ENCODE measurements at places on chromosomes 11 and 22.
A peak's percentile ranks its signal among the peaks of the same experiment; 100 is the strongest.

GRCh38 chr11:131465746-131466145, 95.3 kb downstream of the NTM start:
- DNase-seq = no peak

- no peak for DNase-seq
These were observed 471.2 kb downstream of the MIAT start for GRCh38 chr22:27128461-27129085.

DNA sequence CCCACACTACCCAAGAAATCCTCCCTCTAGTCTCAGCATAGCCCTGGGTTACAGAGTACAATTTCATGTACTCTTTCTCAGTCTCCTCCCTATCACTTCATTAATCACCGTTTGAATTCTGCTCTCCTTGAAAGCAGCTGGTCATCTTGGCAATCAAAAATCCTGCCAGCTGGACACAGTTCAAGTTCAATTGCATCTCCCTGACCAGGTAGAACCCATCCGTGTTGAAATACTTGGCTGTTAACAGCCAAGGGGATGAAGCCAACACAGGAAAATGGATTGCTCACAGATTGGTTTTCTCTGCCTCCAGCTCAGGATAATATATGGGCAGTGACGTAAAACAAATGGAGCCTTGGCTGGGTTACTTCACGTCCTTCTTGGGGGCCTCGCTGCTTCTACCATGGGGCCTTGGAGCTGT, 55.1 kb upstream of the GRK3 start:
- no peak for DNase-seq

DNA sequence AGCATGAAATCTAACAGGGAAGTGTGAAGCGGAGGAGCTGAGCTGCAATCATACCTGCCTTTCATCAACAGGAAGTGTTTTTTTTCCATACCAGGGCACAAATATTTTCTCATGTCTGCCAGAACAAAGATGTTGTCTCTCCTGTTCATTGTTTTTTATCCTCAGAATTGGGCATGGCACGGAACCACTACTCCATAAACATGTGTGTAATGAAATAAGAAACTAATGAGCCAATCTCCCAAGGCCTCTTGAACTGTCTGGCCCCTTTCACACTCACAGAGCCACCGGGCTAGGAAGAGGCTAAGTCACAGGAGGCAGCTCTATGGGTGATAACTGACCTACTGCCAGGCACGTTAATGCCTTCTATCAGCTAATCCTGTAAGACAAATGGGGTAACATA, 124.4 kb downstream of the ETS1 start:
- peak; percentile 2 for DNase-seq

DNA sequence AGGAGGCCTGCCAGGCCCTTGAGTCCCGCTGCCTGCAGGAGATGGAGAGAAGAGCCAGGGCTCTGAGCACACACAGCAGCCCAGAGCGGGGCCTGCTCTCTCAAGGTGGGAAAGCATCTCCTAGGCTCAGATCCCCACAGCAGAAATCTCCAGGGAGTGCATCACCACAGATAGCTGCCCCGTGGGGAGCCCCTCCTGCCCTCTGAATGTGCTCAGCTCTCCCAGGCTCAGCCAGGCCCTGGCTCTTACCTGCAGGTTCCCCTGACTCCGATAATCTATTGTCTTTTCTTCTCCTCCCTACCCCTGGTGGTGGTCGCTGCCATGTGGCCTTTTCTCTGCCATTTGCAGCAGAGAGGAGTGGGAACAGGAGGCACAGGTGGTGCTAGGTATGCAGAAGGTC, 49.9 kb downstream of the BTG4 start:
- no peak for DNase-seq

DNA sequence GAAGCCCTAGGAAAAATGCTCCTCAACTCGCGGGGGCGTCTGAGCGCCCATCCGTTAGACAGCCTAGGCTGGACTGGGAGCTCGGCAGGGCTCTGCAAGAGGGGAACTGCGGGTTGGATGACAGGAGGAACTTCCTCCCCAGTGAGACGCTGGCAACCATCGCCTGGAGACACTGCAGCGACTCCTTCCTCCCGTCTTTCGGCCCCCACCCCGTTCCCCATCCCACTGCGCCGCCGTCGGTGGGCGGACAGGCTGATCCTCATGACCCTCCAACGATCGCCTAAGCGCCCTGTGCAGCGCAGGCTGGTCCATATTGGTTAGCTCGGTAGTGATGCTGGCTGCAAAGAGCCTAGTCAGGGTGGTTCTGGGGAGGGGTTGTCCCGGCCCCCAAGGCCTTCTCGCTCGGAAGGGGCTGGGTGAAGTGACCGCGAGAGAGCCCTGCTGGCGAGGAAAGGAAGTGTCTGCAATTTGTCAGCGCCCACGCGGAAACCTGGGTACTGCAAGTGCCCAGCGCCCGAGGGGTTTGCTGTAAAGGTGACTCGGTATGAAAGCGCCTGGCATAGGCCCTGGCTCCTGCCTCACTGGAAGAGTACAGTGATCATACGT, 638 bp downstream of the NRGN start:
- peak; percentile 63 for DNase-seq

GRCh38 chr11:60457576-60457975, 1.9 kb downstream of the MS4A1 start:
- no peak for DNase-seq

DNA sequence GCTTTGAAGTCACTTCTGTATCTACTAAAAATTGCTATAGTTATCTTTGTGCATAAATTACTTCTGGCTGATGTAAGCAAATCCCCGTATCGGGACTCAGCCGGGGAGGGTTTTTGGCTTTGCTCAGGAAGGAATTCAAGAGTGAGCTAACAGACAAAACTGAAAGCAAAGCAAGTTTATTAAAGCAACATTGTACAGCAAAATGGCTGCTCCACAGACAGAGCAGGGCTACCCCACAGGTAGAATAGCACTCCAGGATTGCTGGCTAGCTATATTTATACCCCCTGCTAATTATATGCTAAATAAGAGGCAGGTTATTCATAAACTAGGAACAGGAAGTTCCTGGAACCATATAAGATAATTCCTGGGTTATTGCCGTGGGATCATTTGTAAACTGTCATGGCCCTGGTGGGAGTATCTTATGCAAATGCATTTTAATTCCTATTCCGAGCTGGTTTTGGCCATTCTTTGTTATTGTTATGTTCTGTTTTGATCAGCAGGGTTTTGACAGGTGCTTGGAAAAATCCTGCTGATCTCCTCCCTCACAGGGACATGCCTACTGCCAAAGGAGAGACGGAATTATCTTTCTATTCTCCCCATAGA, 15.2 kb downstream of the MIF start:
- DNase-seq = no peak

GRCh38 chr11:26583550-26583949, 11.5 kb upstream of the MUC15 start:
- no peak for DNase-seq

DNA sequence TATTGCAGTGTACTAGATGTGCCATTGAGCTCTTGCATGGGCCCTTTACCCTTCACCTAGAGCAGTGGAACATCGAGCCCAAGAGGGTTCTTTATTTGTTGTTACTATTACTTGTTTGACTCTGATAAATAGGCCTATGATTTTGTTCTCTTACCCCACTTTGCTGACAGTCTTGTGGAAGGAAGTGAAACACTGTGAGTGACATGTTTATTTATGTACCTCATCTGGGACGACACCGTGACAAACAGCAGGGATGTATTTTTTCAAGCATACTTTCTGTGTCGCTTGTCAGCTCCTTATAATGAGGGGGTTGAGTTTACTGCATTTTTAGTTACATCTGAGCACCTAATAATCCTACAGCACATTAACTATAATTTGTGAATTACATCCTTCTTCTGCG, 1010.3 kb upstream of the TENM4 start:
- no peak for DNase-seq

DNA sequence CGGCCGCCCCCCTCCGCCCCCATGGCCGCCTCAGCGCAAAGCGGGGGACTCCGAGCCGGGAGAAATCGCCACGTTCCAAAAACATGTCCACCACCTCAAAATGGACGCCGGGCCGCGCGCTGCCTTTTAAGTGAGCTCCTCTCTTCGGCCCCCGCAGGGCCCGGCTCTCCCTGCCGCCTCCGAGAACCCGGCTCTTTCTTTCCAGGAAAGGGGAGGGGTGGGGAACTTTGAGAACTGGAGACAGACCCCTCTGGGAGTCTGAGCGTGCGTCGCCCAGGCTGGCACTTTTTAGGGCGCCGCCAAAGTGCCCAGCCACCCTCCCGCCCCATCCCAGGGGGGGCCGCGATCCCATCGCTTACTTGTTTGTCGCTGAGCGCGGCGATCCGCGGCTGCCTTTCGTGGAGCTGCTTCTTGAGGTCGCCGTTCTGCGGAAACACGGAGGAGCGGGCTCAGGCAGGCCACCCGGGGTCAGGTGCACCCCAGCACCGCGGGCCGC, 1.6 kb downstream of the PHF21B start:
- DNase-seq = no peak

DNA sequence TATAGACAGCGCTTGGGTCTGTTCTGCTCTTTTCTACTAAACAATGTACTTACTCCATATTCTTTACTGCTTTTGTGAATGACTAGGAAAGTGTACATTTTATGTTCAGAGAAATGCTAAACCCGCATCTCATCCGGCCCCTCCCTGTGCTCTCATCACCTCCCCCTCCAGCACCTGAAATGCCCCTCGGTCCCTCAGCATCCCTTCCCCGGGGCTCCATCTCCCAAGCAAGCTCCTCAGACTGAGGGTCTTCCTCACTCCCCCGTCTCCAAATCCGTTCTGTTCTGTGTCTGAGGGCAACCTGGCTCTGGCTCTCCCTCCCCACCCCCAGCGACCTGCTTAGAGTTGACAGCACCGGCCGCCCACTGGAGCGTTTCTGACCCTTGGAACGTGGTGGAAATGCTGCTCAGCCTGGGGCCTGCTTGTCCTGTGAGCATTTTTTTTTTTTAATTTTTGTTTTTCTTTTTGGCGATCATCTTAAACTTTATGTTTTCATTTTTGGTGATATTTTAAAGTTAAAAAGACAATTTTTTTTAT, 1.4 kb downstream of the SELENOO start:
- DNase-seq = no peak

DNA sequence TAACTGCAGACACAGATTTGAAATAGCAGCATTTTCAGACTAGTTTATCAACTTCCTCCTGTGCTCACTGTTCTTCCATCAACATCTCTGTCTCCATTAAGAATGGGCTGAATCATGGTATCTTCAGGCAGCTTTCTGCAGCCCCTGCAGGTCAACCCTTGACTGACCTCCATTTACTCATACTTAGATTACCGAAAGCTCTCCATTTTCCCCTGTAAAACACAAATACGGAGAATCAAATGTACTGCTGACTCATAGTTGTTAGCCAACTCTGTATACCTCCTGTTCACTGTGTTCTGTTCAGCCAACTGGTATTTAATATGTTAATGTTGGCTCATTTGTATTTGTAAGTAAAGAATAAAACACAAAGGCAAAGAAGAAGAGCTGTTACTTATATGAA, 364.0 kb downstream of the CASP12 start:
- DNase-seq = no peak

DNA sequence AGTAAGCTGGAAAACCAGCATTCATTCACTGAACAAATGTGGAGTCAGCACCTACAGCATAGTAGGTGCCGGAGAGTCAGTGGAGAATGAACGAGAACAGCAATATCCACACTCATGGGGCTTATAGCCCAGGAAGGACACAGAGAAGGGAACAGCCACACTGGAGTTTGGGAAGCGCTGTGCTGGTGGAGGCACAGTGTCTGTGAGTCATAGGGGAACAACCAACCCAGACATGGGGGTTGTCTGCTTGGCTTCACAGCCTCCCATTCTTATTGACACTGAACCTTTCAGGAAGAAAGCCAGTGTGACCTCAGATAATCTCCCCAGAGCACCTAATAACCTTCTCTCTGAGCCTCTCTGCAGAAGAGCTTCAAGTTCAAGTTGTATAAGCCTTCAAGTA, 56.6 kb upstream of the UBASH3B start:
- DNase-seq = no peak

GRCh38 chr11:99554232-99554903, 533.6 kb downstream of the CNTN5 start:
- DNase-seq = no peak

DNA sequence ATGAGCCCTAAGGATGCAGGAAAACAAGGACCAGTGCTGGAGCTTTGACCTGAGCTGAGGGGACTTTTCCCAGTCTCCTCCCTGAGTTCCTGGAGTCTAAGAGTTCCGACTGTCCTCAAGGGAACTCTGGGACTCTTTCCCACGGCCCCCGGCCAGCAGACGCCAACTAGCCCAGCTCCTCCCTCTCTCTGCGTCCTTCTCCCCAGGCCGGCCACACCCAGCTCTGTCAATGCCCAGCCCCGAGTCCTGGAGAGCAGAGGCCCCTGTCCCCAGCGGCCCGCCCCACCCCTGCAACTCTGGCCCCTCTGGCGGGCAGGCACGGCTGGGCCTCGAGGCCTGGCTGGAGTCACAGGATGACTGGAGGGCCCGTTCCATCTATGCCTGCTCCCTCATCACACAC, 29.8 kb downstream of the NECTIN1 start:
- DNase-seq = no peak

DNA sequence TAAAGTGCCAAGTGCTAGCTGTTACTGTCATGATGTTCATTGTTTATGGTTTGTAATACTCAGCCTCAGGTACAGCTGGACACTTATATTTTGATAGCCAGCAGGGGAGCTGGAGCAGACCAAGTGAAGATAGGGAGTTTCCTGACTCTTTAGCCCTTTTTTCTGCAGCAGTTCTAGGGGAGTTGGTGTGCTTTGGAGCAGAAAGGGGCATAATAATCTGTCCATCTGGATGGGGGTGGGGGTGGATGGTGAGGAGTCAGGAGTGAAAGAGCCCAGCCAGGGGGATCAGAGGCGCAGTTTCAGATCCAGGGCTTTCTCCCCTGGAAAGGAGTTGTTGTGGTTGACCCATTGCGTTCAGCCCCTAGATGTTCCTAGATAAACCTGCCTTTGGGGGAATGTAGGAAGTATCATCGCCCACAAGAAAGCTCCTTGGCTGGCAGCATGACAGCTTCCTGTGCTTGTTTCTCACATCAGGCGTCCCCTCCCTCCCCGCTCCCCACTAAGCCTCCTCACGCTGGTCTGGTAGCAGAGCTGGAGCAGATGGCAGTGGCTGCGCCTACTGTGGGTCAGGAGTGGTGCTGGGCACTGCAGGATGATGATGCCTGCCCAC, 41.9 kb downstream of the MED15 start:
- no peak for DNase-seq

DNA sequence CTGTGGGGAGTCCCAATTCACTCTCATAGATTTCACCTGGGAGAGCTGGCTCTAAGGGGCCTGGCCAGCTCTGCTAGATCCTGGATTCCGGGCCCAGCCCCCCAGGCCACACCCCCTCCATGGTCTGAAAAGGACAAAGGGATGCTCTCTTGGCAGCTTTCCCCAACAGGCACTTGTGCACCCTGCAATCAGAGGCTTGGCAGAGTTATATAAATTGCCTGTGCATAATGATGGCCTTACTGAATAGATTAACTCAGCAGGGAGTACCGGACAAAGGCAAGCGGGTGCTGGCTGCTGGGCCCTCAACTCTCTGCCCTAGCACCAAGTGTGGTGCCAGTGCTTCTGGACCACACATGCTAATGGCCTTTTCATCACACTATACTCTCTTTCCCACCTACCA, 461.6 kb downstream of the BUD13 start:
- no peak for DNase-seq

Measured in activated naive CD4-positive, alpha-beta T cell treated with anti-CD3 and anti-CD28 coated beads, Interleukin-2, amount 50 U/mL, for 72 hours (primary cell).